Muscle of leg (tissue), 16 donors: ENCODE measurements at places on chromosomes 7 and 10. TPM values are rescaled to one million over a fixed set of nuclear protein-coding genes. Genes with fewer than 3 reads are reported as not detected.
A peak's percentile ranks its signal among the peaks of the same experiment; 100 is the strongest.

PRSS2 gene
- total RNA-seq, result 0.09 TPM

SRRM3 gene
- 0.31 TPM for total RNA-seq

CDK1 gene
- total RNA-seq, result 30.9 TPM

FFAR4 gene
- not detected for total RNA-seq

HOXA1 gene
- total RNA-seq, result 0.58 TPM

STRIP2 gene
- total RNA-seq, result 5.2 TPM

SORCS1 gene
- total RNA-seq, result 2.4 TPM

SH2D4B gene
- total RNA-seq, result 0.04 TPM

- H3K4me1 ChIP-seq, result no peaks in the 10 kb centered on the region
- no peaks in the 10 kb centered on the region for H3K27me3 ChIP-seq
- H3K36me3 ChIP-seq, result no peaks in the 10 kb centered on the region
- H3K27ac ChIP-seq, result peak overlapping the region; percentile 38
Measured at GRCh38 chr10:51653025-51653424, 46.4 kb downstream of the CSTF2T start.

- peaks cover 3% of the 10 kb centered on the region for H3K27me3 ChIP-seq
- H3K27ac ChIP-seq, result no peak overlapping the region
- H3K4me1 ChIP-seq, result no peaks in the 10 kb centered on the region
- H3K36me3 ChIP-seq, result no peaks in the 10 kb centered on the region
Measured at GRCh38 chr7:139830292-139830691, 1.2 kb downstream of the TBXAS1 start.

- no peak overlapping the region for H3K27ac ChIP-seq
- H3K4me1 ChIP-seq, result no peaks in the 10 kb centered on the region
- H3K36me3 ChIP-seq, result no peaks in the 10 kb centered on the region
Measured at GRCh38 chr7:96781919-96782318, 72.3 kb upstream of the SEM1 start.

DNA sequence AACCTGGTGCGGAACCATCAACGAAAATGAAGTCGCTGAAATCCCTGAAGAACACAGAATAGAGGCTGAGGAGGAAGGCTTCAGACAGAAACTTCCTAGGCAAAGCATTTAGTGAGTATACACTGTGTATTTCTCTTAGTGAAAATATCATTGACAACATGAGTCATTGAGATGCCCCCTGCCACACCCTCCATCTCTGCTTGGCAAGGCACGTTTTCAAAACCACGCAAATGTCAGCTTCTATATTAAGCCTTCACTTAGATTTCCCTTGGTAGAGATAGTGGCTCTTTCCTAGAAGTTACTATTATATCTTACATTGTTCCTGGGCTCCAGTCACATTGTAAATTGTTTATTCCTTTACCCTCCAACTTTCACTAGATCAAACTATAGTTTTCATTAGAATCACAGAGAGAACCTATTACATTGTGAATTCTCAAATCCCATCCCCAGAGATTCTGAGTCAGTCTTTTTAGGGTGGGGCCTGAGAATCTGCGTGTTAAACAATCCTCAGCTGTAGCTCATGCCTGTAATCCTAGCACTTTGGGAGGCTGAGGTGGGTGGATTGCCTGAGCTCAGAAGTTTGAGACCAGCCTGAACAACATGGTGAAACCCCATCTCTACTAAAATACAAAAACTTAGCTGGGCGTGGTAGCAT, 4.6 kb upstream of the SKAP2 start:
- no peak overlapping the region for H3K27ac ChIP-seq
- H3K4me3 ChIP-seq, result no peak overlapping the region
- H3K4me1 ChIP-seq, result peaks cover 6% of the 10 kb centered on the region

DNA sequence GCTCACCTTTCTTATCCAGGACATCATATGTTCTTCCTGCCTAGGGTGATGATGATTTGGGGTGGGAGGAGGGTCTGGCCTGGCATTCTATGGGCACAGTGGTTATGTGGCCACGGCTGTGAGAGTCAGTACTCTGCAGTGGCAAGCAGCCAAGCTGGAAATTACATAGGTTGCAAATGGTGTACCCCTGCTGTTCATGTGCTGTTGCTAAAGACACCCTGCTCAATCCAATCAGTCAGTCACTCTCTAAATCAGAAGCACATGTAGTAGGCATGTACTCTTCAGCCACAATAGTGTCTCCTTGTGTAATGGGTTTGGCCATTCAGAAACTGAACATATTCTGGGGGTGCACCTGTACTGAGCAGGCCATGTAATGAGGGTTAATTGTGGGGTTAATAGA, 449.1 kb upstream of the ANKRD30A start:
- H3K4me3 ChIP-seq, result no peak overlapping the region
- no peak overlapping the region for H3K27ac ChIP-seq
- H3K27me3 ChIP-seq, result no peaks in the 10 kb centered on the region
- DNase-seq, result no peak
- no peaks in the 10 kb centered on the region for H3K36me3 ChIP-seq

GRCh38 chr7:18189500-18190126, 162.0 kb upstream of the PRPS1L1 start:
- DNase-seq, result no peak
- H3K4me1 ChIP-seq, result no peaks in the 10 kb centered on the region
- no peak overlapping the region for H3K27ac ChIP-seq

DNA sequence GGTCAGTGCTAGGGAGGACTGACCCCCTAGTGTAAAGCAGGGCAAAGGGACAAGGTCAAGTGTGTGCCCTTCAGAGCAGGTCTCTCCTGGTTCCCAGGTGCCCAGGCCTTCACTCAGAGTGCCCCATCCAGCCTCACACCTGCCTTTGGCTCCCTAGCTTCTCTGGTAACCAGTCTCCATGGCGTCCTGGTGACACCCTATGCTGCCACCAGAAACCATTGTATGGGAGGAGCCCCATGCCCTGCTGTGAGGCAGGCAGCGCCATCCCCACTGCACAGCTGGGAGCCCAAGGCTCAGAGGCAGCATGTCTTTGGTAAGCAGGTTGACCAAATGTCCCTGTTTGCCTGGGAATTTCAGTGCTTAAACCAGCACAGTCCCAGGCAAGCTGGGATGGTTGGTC, 33.1 kb upstream of the HMX3 start:
- peaks cover 12% of the 10 kb centered on the region for H3K27me3 ChIP-seq
- H3K4me3 ChIP-seq, result no peak overlapping the region
- no peaks in the 10 kb centered on the region for H3K4me1 ChIP-seq
- no peaks in the 10 kb centered on the region for H3K36me3 ChIP-seq

- no peaks in the 10 kb centered on the region for H3K4me1 ChIP-seq
- no peak overlapping the region for H3K27ac ChIP-seq
- no peaks in the 10 kb centered on the region for H3K36me3 ChIP-seq
- H3K4me3 ChIP-seq, result no peak overlapping the region
Measured at GRCh38 chr7:124462249-124462648, 303.3 kb downstream of the GPR37 start.

DNA sequence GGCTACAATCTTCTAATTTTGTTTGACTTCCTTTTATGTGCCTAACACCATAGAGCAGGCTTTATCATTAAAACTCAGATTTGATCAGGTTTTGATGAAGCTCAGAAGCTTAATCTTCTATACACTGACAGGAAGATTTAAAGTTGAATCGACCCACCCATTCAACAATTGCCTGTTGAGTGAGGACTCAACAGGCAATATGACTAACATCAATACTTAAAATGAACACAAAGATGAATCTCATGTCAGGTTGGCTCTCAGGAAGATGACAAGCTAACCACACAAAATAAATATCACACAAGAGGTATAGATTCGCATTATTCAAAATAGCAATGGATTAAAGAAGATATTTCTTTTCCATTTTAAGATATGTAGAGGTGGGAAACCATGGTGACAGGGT, 36.7 kb upstream of the SNX13 start:
- no peak for DNase-seq
- H3K4me1 ChIP-seq, result no peaks in the 10 kb centered on the region
- H3K27me3 ChIP-seq, result no peaks in the 10 kb centered on the region
- H3K4me3 ChIP-seq, result no peak overlapping the region
